ENCODE measurements at places on chromosomes 16 and 17. TPM values are rescaled to one million over a fixed set of nuclear protein-coding genes. Genes with fewer than 3 reads are reported as not detected.

TBC1D3G gene
- total RNA-seq, result not detected

MPP3 gene
- not detected for total RNA-seq

OR2C1 gene
- not detected for total RNA-seq

DHRS7C gene
- total RNA-seq, result not detected

AATK gene
- total RNA-seq, result 1.1 TPM

SOX15 gene
- total RNA-seq, result 0.29 TPM

PRR35 gene
- not detected for total RNA-seq

CHAD gene
- not detected for total RNA-seq

Measured in activated CD8-positive, alpha-beta T cell treated with anti-CD3 and anti-CD28 coated beads, Interleukin-2, amount 10 ng/mL, durations not matched to agents 7 days and 5 days (primary cell).